ENCODE measurements at places on chromosomes 2 and 18. TPM values are rescaled to one million over a fixed set of nuclear protein-coding genes. Genes with fewer than 3 reads are reported as not detected.

The CBLN2 gene
- total RNA-seq: not detected

The WNT6 gene
- not detected for total RNA-seq

The STPG4 gene
- total RNA-seq: not detected

The PTPRN gene
- total RNA-seq: 1.1 TPM

The MAB21L4 gene
- total RNA-seq: not detected

The AFG3L2 gene
- total RNA-seq: 47.7 TPM

The SLC35G4 gene
- total RNA-seq: not detected

The LRRTM4 gene
- total RNA-seq: 1.8 TPM

The INPP5D gene
- 79.2 TPM for total RNA-seq

The ANKRD62 gene
- 0.13 TPM for total RNA-seq

DNA sequence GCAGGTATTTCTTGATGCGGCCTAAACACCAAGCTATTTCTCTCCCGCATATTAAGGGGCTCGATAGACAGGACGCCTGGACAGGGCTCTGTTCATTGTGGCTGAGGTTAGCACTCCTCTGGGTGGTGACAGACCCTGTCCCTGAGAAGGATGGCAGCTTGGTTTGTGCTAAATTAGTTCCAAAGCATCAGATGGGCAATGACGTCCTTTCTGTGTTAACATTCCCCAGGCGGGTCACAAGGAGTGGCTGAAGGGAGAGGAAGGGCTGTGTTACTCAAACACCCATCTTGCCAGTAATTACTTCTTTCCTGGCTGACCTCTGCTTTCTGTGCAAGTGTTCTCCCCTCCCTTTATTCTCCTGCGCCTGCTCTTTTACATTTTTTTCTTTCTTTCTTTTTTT, 75.0 kb downstream of the TMEM247 start:
- no peak for DNase-seq
- H3K27ac ChIP-seq: no peak overlapping the region
- no peak overlapping the region for H3K4me3 ChIP-seq
- no peaks in the 10 kb centered on the region for H3K4me1 ChIP-seq
- peaks cover 19% of the 10 kb centered on the region for H3K36me3 ChIP-seq
- no peaks in the 10 kb centered on the region for H3K27me3 ChIP-seq

DNA sequence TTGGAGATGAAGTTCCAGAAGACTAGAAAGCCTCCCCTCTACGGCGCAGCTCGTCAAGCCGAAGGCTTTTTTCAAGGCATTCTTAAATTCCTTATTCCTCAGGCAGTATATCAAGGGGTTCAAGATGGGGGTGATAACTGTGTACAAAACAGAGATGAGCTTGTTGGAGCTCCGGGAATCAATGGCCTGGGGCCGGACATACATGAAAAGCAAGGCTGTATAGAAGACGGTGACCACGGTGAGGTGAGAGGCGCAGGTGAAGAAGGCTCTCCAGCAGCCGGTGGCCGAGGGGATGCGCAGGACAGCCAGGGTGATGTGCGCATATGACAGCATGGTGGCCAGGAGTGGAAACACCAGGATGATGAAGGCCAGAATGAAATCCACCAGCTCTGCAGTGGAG, 8.2 kb downstream of the OR6B3 start:
- no peak overlapping the region for H3K27ac ChIP-seq
- no peak for DNase-seq
- H3K4me3 ChIP-seq: peak overlapping the region; percentile 17
- H3K27me3 ChIP-seq: peaks cover 3% of the 10 kb centered on the region

DNA sequence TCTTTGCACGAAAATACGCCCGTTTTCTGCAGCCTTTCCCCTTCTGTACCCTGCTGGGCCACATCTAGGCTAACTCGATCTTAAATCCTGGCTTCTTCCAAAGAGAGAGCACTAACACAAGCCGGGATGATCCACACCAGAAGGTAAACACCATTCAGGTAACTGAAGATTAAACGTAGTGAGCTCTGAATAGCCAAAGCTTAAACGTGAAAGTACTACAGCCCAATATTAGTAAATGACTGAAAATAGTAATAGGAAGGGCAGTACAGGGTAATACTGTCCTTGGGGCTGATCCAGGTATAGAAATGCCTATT, 422 bp upstream of the MRPL53 start:
- H3K27me3 ChIP-seq: peaks cover 8% of the 10 kb centered on the region
- peaks cover 29% of the 10 kb centered on the region for H3K36me3 ChIP-seq
- peaks cover 16% of the 10 kb centered on the region for H3K4me1 ChIP-seq
- H3K4me3 ChIP-seq: peak overlapping the region; percentile 95
- DNase-seq: no peak

DNA sequence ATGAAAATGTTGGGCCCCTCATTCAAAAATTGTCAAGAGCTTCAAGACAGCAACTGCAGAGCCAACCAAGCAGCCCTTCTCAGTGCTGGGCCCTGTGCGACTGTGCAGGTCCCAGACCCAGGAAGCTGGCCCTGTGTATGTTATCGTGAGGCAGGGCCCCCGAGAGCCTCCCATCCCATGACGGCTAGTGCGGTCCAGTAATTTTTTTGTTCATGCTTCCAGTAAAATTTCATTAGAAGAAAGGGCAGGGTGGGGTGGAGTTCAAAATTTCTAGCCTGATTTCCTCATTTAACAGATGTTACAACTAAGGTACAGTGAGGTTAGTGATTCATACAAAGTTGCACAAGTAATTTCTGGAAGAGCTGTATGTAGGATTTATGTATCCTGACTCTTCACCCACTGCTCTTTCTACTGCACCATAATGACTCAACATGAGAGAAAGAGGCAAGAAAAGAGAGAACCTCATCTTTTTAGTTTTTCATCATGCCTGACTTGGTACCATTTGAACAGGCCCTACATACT, 105.5 kb downstream of the ZEB2 start:
- no peak overlapping the region for H3K4me3 ChIP-seq
- H3K27ac ChIP-seq: no peak overlapping the region
- peaks cover 5% of the 10 kb centered on the region for H3K4me1 ChIP-seq
- H3K36me3 ChIP-seq: peaks cover 23% of the 10 kb centered on the region

- H3K27ac ChIP-seq: no peak overlapping the region
- no peak overlapping the region for H3K4me3 ChIP-seq
- H3K36me3 ChIP-seq: no peaks in the 10 kb centered on the region
- DNase-seq: peak; percentile 8
- no peaks in the 10 kb centered on the region for H3K27me3 ChIP-seq
These were observed 195.1 kb downstream of the KCNE4 start for GRCh38 chr2:223247136-223247535.

DNA sequence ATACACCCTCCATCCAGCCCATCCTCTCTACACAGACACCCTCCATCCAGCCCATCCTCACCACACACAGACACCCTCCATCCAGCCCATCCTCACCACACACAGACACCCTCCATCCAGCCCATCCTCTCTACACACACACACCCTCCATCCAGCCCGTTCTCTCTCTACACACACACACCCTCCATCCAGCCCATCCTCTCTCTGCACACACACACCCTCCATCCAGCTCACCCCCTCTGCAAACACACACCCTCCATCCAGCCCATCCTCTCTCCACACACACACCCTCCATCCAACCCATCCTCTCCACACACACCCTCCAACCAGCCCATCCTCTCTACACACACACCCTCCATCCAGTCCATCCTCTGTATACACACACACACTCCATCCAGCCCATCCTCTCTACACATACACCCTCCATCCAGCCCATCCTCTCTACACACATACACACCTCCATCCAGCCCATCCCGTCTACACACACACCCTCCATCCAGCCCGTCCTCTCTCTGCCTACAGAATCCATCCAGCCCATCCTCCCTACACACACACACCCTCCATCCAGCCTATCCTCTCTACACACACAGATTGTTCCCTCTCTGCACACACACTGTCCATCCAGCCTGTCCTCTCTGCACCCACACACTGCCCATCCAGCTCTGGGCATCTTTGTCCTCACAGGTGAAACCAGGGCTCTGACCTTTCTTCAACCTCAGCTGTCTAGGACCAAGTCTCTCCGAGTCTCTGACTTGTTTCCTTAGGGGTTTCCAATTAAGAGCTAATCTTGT, 81.2 kb downstream of the EIPR1 start:
- H3K27ac ChIP-seq: no peak overlapping the region
- no peaks in the 10 kb centered on the region for H3K27me3 ChIP-seq
- H3K36me3 ChIP-seq: peaks cover 10% of the 10 kb centered on the region
- no peak for DNase-seq
- peaks cover 3% of the 10 kb centered on the region for H3K4me1 ChIP-seq
- no peak overlapping the region for H3K4me3 ChIP-seq

GRCh38 chr2:237561221-237561620, 5.2 kb upstream of the PRLH start:
- no peak overlapping the region for H3K4me3 ChIP-seq
- no peak overlapping the region for H3K27ac ChIP-seq
- H3K4me1 ChIP-seq: no peaks in the 10 kb centered on the region
- peaks cover 6% of the 10 kb centered on the region for H3K27me3 ChIP-seq
- DNase-seq: no peak

GRCh38 chr2:137173463-137173862, 408.1 kb downstream of the THSD7B start:
- no peak overlapping the region for H3K4me3 ChIP-seq
- H3K27me3 ChIP-seq: no peaks in the 10 kb centered on the region
- no peak overlapping the region for H3K27ac ChIP-seq
- H3K4me1 ChIP-seq: peaks cover 14% of the 10 kb centered on the region
- no peaks in the 10 kb centered on the region for H3K36me3 ChIP-seq
- DNase-seq: no peak

DNA sequence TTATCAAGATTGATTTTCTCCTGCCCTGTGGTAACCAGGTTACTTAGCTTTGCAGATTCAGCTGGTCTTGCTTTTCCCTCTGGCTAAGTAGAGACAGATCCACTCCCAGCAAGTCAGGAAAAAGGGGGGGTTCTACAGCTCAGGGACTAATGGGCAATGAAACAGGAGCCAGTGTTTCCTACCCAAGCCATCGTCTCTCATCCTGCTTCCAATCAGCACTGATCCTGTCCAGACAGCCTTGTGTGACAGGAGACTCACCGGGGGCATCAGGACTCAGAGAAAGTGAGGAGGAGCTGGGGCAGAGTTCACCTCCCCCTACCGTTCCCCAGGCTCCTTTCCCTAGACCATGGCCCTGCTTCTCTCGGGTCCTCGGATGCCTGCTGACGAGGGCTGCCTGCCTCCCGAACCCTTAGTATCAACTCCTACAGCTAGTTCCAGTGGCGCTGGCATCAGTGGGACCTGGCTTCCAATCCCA, 307.6 kb downstream of the ALK start:
- H3K4me3 ChIP-seq: no peak overlapping the region
- H3K36me3 ChIP-seq: no peaks in the 10 kb centered on the region
- no peak overlapping the region for H3K27ac ChIP-seq
- H3K4me1 ChIP-seq: no peaks in the 10 kb centered on the region
- DNase-seq: no peak

GRCh38 chr2:8550481-8550880, 131.4 kb upstream of the ID2 start:
- peaks cover 13% of the 10 kb centered on the region for H3K4me1 ChIP-seq
- H3K4me3 ChIP-seq: no peak overlapping the region
- H3K27me3 ChIP-seq: peaks cover 11% of the 10 kb centered on the region
- no peak for DNase-seq
- peaks cover 7% of the 10 kb centered on the region for H3K36me3 ChIP-seq

DNA sequence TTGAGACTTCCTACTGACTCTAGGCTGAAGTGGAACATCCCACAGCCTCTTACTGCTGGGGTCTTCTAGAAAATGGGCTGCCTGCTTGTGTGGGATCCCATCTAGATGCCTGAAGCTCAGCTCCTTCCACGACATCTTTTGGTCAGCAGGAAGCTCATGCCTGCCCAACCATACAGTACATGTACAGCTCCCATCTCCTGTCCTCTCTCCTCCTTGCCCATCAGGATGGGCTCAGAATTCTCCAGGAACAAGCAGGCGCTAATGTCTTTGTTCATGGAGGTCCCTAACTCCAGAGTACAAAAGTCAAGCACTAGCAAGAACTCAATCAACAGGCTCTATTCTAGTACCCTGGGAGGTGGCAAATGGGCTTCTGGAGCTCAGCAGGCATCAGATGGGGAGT, 31.7 kb upstream of the GPR17 start:
- no peak for DNase-seq
- H3K4me3 ChIP-seq: no peak overlapping the region
- H3K36me3 ChIP-seq: peaks cover 8% of the 10 kb centered on the region
- peaks cover 6% of the 10 kb centered on the region for H3K27me3 ChIP-seq
- no peak overlapping the region for H3K27ac ChIP-seq

DNA sequence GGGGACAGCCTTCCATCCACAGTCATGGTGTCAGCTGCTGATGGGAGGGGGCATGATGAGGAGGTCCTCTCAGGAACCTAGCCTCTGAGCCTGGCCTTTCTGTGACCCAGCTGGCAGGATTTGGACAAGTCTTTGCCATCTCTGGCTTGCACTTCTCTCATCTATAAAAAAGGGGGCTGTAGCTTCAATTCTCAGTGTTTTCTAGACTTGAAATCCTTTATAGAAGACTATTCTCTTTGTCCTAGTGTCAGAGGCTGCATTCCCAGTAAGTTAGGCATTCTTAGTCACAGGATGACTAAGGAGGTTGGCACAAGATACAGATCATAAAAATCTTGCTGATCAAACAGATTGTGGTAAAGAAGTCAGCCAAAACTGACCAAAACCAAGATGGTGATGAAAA, 958.5 kb downstream of the CNTNAP5 start:
- H3K4me3 ChIP-seq: no peak overlapping the region
- DNase-seq: no peak

GRCh38 chr2:97995026-97995733, 568 bp downstream of the TMEM131 start:
- H3K4me1 ChIP-seq: peaks cover 20% of the 10 kb centered on the region
- peak overlapping the region; percentile 94 for H3K27ac ChIP-seq
- DNase-seq: peak; percentile 55

DNA sequence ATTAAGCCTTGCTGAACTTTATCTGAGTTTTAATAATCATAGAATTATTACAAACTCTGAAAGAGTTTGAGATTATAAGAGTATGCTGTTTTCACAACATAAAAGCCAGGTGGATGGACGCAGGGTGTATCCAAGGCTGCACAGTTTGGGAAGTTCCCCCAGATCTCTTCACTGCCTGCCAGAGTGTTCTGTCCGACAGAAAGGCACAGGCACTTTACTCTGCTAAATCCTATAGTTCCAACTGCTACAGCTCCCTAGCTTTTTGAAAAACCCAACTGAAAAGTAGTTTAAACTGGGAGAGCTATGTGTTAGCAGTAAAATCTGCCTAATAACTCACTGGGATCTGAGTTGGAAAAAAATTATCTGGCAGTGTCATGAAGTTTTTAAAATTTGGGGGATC, 38.0 kb downstream of the MFSD6 start:
- no peaks in the 10 kb centered on the region for H3K36me3 ChIP-seq
- H3K27ac ChIP-seq: no peak overlapping the region
- no peak overlapping the region for H3K4me3 ChIP-seq
- H3K27me3 ChIP-seq: peaks cover 2% of the 10 kb centered on the region

DNA sequence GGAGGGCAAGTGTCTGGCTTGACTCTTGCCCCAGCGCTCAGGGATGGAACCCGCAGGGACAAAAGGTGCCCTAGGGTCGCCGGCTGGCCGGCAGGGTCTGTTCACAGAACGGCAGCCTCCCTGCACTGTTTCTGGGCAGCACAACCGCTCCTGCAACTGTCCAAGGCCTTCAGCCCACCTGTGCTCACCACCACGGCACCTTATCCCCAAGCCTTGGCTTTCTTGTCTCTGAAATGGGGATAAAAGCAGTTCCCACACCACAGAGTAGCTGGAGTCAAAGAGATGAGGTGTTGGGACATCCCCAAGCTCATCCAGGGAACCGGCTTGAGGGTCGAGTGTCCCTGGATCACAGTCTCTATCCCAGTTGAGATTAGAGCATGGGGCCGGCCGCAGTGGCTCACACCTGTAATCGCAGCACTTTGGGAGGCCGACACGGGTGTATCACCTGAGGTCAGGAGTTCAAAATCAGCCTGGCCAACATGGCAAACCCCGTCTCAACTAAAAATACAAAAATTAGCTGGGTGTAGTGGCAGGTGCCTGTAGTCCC, 4.7 kb downstream of the SNORC start:
- H3K36me3 ChIP-seq: peaks cover 8% of the 10 kb centered on the region
- H3K27me3 ChIP-seq: peaks cover 22% of the 10 kb centered on the region
- DNase-seq: no peak
- peak overlapping the region; percentile 69 for H3K4me3 ChIP-seq
